ENCODE measurements at places on chromosomes 1 and 21.

- no peak for DNase-seq
Measured at GRCh38 chr1:19569786-19570185, 74.3 kb upstream of the NBL1 start.

DNA sequence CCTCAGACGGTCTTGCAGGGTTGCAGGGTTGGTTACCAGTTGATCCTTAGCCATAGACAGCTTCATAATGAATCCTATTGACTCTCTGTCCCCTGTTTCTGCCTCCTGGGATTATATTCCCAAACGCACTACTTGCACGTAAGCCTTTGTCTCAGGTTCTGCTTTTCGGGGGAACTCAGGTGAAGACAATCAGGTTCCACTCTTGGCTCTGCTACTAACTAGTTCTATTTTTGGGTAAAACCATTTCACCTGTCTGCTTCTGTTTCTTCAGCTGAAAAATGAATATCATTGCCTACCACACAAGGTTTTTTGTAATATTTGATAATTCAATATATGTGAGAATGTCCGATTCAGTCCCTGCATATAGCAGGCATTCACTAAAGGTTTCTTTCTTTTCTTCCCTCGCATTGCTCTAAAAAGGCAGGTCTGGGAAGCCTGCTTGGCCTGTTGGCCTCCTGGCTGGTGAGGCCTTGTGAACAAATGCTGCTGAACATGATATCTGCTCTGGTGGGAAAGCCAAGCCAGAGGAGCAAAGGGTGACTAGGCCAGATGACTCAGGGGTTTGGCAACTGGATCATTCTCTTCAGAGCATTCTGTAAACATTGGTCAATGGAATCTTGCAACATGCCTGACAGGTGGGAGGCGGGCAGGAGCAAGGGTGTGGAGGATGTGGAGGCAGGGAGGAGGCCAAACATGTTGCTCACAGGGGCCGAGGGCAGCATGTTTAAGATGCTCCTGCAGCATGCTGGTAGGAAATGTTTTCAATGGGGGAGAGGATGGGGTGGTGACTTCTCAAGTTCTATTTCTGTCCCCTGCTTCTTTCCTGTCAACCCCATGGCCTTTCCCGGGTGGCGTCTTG is 23.8 kb downstream of the IER5 start:
- no peak for DNase-seq

GRCh38 chr1:159342761-159343425 is 40.8 kb downstream of the FCER1A start:
- DNase-seq = no peak

GRCh38 chr1:171166361-171166760 is 18.7 kb upstream of the FMO2 start:
- no peak for DNase-seq

- no peak for DNase-seq
Measured at GRCh38 chr1:6627031-6627430, 2.4 kb downstream of the THAP3 start.

DNA sequence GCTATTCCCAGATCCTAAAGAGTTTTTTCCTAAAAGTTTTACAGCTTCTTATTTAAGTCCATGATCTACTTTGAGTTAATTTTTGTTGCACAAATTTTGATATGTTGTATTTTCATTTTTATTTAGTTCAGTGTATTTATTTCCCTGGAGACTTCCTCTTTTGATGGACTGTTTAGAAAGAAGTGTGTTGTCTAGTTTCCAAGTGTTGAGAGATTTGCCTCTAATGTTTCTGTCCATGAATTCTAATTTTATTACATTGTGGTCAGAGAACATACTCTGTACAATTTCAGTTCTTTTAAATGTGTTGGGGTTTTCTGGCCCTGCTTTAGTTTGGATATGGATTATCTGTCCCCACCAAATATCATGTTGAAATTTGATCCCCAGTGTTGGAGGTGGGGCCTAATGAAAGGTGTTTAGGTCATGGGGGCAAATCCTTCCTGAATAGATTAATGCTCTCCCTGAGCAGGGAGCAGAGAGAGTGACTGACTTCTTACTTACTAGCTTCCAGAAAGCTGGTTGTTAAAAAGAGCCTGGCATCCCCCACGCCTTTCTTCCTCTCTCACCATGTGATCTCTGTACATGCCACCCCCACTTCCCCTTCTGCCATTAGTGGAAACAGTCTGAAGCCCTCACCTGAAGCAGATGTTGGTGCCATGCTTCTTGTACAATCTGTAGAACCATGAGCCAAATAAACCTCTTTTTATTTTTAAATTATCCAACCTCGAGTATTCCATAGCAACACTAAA is 4.6 kb downstream of the CHD1L start:
- no peak for DNase-seq

- no peak for DNase-seq
Measured at GRCh38 chr1:243575070-243575469, 275.0 kb downstream of the AKT3 start.

GRCh38 chr1:206661161-206661820 is 23.4 kb upstream of the MAPKAPK2 start:
- no peak for DNase-seq

DNA sequence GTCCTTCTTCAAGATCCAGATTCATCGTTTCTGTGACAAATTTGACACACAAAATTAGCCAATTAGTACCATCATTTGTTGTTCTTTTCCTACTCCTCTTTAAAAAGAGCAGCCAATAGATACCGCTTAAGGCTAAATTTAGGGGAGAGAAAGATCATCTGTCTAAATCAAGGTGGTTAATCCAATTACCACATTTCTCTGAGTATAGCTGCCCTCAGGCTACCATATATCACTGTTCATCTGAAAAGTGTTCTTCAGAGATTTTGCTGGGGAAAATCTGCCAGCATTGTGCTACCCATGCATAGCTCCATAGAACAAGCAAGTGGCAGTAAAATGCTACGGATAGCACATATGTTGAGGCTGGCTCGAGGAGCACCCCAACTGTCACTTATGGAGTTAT is 110.3 kb upstream of the ESRRG start:
- no peak for DNase-seq

DNA sequence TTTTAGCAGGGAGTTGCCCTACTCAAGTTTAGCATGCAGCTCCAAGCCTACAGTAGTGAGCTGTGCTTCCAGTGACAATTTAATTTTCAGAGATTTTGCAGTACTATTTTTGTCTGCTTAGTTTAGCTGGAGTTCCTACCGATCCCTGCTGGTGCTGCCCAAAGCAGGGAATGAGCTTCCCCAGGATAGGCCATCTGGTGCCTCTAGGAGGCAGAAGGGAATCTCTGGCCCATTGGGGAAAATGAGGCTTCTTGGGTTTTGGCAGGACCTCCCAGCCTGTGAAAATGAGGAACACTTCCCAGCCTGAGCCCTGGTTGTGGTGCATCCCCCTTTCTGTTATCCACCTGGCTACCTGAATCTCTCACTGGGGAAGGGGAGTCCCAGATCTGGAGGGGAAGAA is 149.2 kb downstream of the RASAL2 start:
- no peak for DNase-seq

DNA sequence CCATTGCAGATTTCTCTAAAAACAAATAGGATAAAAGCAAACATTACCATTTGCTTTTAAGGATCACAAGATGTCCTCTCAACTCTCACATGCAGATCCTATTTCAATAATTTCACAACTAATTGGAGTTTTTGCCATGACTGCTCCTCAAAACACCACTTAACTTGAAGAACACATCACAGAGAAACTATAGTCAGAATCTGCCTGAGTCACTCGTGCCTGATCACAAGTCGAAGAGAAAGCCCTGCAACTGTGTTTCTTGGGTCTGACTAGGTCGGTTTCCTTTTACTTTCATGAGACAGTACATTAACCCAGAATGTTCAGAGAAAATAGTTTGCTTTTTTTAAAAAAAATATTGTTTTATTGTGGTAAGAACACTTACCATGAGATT is 46.3 kb upstream of the SMYD2 start:
- no peak for DNase-seq

DNA sequence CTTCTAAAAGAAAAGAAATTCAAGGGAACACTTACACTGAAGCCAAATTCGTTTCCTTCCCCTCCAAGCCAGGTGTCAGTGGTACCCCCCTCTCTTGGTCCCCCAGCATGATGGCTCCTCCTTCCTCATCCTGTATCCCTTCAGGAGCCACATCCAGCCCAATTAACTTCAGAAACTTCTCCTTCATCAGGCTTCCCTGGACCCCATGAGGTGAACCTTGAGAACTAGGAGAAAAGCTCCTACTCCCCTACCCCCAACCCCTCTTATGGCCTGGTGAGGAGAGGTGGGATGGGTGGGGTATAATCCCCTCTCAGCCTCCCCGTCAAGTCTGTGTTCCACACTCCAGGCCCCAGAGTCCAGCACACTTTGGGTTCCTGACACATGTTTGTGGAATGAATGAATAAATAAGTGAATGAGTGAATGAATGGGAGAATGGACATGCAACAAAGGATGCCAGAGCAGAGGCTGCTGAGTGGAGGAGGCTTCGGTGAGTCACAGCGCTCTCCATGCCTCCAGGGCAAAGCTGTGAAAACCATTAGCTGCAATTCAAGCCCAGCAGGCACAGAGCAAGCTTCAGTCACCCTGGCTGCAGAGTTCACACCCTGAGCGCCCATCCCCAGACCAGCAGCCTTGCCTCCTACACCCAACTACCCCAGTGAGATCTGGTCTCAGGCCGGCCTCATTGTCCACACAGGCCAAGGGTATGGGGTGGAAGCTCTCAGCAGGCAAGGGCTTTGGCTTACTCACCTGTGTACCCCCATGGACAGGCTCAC is 43.8 kb downstream of the BATF3 start:
- DNase-seq = no peak

GRCh38 chr1:212692774-212693644 is 6.6 kb downstream of the BATF3 start:
- no peak for DNase-seq

DNA sequence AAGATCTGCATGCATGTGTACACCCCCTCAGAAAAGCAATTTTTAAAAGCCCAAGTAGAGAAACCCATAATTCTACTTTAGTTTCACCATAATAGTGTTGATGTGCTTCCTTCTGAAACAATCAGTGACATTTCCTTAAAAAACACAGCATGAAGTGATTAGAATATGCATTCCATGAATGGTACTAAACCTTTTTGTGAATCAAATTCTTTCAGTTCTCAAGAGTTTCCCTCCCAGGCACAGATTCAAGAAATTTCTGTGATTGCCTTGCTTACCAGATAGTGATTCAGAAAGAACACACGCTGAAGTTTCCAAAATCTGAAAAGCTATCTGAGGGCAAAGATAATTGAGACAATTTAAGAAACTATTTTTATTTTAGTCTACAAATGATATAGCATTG is 136.4 kb upstream of the ADGRL2 start:
- DNase-seq = no peak

DNA sequence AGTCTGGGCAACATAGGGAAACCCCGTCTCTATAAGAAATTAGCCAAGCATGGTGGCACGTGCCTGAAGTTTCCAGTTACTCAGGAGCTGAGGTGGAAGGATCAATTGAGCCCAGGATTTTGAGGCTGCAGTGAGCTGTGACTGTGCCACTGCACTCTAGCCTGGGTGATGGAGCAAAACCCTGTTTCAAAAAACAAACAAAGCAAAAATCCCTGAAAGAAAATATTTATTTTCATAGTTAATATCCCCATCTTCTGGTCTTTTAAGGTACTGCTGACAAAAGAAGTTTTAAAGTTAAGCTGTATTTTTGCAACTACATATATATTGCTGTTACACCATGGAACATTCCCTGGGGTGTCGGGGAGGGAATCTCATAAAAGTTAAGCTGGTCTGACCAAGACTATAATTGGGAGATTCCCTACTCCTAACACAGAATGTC is 26.0 kb downstream of the VAMP4 start:
- DNase-seq = no peak

GRCh38 chr21:15496911-15497310 is 232.9 kb upstream of the USP25 start:
- DNase-seq = no peak

DNA sequence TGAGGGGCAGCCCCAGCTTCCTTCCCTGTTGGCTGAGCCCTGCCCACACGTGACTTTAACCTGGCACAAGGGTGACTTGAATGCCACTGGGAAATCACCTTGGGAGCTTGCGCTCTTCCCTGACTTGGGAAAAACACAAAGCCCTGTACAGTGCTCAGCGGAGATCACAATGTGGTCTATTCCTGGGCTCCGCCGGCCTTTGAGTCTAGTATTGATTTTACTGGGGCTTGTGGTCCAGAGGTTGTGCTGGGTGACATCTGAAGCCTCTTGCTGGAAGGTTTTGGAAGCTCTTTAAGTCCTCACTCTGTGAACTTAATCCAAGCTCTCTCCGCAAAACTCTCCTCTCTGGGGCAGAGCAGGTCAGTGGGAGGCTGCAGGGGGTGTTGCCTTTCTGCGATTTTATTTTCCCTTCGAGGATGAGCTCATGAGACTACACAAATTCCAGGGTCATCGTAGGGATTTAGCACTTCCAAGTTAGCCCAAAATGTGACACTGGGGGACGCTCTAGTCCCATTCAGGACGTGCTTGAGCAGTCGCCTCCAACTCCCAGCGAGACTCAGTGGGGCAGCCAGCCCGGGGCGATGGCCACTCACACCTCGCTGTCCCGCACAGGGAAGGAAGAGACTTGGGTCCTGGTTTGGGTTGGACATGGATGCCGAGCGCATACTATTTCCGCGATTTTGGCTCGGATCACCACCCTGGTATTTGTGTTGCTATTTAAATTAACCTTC is 291.9 kb upstream of the AJAP1 start:
- DNase-seq = no peak

- DNase-seq = no peak
Measured at GRCh38 chr1:29002792-29003191, 88.4 kb downstream of the EPB41 start.

DNA sequence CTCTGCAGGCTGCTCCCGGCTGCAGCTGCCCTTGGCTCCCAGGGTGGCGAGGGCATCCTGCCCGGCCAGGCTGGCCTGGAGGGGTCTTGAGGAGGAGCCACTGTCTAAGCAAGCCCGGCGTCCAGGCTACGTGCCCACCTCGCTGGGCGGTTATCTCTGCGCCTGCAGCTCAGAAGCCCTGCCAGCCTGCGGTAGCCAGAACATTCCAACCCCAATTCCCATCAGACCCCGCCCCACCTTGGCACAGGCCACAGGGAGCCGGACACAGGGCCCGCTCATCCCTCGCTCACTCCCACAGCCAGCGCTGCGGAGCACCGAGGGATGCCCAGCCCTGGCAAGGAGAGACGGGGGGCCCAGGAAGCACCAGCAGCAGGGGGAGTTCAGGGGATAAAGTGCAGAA is 53.9 kb downstream of the MEGF6 start:
- DNase-seq = no peak

DNA sequence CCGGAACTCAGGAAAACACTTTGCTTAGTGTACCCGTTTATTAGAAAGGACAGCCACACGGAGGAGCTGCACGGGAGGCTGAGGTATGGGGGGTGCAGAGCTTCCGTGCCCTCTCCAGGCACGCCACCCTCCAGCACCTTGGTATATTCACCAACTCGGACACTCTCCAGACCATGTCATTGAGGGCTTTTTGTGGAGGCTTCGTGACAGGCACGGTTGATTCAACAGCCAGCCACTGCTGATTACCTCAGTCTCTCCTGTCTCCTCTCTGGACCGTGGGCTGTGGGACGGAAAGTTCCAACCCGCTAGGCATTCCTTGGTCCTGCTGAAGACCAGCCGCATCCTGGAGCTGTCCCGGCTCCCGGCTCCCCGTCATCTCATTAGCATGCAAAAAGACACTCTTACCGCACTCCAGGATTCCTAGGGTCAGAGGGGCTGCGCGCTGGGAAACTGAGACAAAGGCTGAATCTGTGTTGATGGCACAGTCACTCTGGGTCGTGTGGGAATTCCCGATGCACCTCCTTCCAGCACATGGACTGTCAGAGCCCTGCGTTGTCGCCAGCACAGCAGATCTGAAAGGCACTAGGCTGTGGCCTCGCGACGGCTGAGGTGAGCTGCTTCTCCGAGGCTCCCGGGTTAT is 65.6 kb downstream of the PRKCZ start:
- no peak for DNase-seq
